ENCODE measurements at places on chromosomes 16 and 17.

GRCh38 chr16:61500851-61501250 lies 535.4 kb downstream of the CDH8 start:
- no peak for DNase-seq

DNA sequence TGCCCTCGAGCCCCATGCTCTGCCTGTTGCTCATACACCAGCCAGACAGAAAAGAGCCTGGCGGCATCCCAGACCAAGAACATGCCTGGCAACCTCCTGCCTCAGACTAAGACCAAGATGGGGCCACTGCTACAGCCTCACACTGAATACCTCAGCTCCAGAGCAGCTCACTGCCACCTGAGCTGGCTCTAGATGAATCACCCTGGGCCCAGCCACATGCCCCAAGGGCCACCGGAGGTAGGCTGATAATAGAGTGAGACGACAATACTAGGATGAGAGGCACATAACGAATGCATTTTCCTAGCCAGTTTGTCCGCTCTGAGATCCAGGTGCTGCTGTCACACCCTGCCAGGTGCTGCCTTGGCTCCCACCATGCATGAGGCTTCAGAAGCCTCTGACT lies 13.0 kb downstream of the PIP4K2B start:
- DNase-seq: no peak

DNA sequence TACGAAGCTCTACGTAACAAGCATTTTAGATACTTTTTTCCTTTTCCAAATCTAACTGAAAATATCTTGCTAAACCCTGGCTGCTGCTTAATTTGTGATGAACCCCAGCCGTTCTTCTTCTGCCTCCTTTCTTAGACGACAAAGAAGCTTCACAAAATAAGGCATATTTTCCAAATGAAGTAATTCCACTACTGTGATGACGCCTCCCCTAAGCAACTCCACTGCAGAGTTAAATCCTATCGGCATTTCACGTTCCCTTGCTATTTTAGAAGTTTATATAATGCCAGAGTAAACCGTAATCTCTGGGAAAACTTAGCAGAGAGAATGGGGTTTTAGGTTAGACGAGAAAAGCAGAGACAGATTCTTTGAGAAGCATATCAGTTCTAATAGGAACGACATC lies 683.1 kb upstream of the SALL1 start:
- DNase-seq: no peak

- no peak for DNase-seq
These were observed 31.0 kb downstream of the TEKT5 start for GRCh38 chr16:10663744-10664143.

- no peak for DNase-seq
These were observed 7.7 kb downstream of the ITGAM start for GRCh38 chr16:31267332-31268032.

- no peak for DNase-seq
These were observed 24.6 kb upstream of the TNRC6C start for GRCh38 chr17:77933777-77934398.

GRCh38 chr17:42408061-42408460 lies 15.0 kb downstream of the CAVIN1 start:
- no peak for DNase-seq

DNA sequence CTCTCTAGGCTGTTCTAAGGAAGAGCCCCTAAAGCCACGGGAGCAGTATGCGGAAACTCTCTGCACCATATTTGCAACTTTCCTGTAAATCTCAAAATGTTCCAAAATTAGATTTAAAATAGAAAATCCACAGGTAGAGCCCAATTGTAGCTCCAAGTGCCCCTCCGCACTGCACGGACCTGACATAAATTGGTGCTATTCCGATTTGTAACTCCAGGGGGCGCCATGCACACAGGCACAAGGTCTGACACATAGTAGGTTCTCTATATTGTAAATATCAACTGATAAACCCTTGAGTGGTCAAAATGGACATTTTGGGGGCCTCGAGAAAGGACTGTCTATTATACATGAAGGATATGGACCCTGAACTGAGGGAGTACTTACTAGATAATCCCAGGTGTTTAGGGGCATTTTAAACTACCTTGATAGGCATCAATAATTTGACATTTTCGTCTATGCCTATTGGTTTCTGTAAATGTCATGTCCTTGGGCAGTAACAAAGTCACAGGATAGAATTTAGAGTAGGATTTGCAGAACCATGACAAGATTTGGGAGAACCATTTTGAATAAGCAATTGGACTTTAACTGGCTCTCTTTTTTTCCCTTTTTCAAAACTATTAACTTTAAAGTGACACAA lies 36.6 kb upstream of the TMEM132E start:
- DNase-seq: no peak

GRCh38 chr16:24258791-24259190 lies 2.7 kb downstream of the CACNG3 start:
- no peak for DNase-seq

- no peak for DNase-seq
These were observed 6.1 kb downstream of the OR1A1 start for GRCh38 chr17:3213587-3213986.

GRCh38 chr16:19715566-19715965 lies 2.5 kb downstream of the KNOP1 start:
- DNase-seq: no peak

GRCh38 chr17:76527430-76528111 lies 9.9 kb downstream of the CYGB start:
- no peak for DNase-seq

- no peak for DNase-seq
These were observed 57.2 kb upstream of the RHBDL3 start for GRCh38 chr17:32208436-32208835.

DNA sequence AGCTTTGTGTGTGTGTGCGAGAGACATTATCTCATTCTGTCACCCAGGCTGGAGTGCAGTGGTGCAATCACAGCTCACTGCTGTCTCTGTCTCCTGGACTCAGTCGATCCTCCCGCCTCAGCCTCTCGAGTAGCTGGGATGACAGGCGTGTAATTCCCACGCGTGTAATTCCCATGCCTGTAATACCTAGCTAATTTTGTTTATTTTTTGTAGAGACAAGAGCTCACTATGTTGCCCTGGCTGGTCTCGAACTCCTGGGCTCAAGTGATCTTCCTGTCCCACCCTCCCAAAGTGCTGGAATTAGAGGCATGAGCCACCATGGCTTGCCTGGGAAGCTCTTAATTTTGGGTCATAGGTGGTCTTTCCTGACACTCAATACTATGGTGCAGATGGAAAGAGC lies 205.3 kb upstream of the TNRC6C start:
- DNase-seq: no peak

DNA sequence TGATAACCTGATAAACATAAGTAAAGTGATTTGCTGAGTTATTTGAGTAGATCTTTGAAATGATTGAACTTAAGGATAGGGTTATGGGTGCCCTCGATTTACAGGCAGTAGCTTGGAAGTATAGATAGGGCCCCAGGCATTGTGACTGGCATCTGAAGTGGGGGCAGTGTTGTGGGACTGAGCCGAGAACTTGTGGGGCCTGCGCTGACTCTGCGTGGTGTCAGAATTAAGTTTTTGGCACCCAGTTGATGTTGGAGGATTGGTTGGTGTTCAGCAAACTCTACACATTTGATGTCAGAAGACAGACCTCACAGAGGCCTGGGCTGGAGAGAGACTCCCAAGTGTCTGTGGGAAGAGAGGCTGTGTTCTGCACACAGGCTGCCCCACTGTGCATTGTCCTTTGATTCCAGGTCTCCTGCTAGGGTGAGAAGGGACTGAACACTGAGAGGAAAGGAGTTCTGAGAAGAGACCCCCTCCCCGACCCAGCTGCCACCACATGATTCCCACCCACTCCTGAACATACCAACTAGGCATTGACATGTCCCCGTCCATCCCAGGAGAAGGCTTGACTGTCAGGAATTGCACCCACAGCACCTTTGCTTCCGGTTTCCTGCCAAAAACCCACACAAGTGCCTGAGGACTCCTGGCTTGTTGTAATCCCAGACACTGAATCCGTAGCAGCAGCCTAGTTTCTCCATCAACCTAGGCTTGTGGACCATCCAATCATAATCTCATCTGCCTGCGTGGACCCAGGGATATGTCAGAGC lies 4.5 kb downstream of the ZNF267 start:
- no peak for DNase-seq

- DNase-seq: no peak
These were observed 37.2 kb upstream of the TBX2 start for GRCh38 chr17:61362396-61362795.

DNA sequence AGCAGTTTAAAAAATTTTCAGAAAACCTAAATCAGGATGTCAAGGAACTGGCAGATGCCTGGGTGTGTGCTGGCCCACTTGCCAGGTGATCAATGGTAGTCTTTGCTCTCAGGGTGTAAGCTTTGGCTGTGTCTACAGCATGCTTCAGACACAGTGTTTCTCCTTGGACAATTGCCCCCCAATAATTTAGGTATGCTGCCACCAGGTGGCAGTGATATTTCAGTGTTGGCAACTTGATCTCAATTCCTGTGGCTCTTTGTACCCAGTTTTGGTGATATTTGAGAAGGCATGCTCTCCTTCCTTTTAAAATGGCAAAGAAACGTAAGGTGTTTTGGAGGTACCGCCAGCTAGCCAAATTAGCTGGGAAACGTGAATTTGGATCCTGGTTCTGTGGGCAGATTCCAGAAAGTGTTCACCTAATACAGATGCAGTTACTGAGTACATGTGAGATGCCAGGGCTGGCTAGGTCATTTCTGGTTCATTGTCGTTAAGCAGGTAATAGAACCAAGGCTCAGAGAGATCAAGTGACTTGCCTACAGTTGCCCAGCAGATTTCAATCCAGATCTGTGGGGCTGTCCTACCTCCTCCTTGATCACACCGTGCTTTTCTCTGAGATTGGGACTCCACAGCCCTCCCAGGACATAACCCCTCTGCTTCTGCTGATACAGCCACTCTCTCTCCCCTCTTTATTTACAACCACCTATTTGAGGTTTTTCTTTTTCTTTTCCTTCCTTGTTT lies 155.6 kb upstream of the PLCG2 start:
- DNase-seq: no peak
